Endodermal cell (in vitro differentiated cells): ENCODE measurements at places on chromosomes 11 and 22. TPM values are rescaled to one million over a fixed set of nuclear protein-coding genes. Genes with fewer than 3 reads are reported as not detected.

DNA sequence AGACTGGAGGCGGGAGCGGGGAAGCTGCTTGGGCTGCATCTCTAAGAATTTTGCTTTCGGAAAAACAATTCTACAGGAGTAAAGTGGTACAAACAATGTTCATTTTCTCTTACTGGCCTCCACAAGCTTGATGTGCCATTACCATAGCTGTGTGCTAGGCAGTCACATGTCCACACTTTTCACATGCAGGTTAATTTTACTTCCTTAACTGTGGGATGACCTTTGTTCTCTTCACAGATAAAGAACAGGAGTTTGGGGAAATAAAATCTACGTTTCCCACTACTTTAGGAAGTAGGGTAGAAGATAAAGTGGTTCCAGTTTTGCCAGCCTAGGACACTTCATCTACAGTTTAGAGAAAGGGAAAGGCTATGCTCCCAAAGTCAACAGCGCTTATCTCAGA, 327.2 kb upstream of the NARS2 start:
- no peaks in the 10 kb centered on the region for H3K27me3 ChIP-seq
- H3K4me1 ChIP-seq, result peaks cover 5% of the 10 kb centered on the region
- no peak for DNase-seq
- H3K4me3 ChIP-seq, result no peak overlapping the region
- no peak overlapping the region for H3K27ac ChIP-seq
- no peaks in the 10 kb centered on the region for H3K36me3 ChIP-seq

GRCh38 chr11:57639321-57640067, 10.2 kb downstream of the YPEL4 start:
- H3K27me3 ChIP-seq, result no peaks in the 10 kb centered on the region
- peaks cover 37% of the 10 kb centered on the region for H3K36me3 ChIP-seq
- peaks cover 7% of the 10 kb centered on the region for H3K4me1 ChIP-seq
- H3K27ac ChIP-seq, result peak overlapping the region; percentile 99
- DNase-seq, result peak; percentile 99

DNA sequence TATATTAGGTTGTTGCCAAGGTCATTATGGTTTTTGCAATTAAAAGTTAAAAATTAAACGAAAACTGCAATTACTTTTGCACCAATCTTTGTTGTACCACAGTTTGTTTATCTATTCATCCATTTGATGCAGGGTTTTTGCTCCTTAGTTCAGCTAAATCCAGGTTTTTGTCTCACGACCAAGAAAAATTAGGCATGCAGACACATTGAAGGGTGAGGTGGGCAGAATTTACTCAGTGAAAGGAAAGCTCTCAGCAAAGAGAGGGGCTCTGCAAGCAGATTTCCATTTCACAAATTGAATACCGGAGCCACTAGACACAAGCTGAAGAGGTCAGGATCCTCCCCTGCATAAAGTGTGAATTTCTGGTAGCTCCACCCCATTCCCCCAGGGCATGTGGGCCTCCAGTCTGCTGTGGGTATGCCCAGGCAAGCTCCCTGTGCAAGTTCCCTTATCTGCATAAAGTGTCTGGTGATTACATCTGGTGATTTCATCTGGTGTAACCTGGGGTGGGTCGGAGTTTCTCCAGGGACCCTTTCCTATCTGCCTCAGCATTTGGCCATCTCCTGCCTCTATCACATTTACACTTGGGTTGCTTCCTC, 33.3 kb downstream of the APOL6 start:
- H3K4me1 ChIP-seq, result no peaks in the 10 kb centered on the region
- no peak overlapping the region for H3K27ac ChIP-seq

- H3K36me3 ChIP-seq, result no peaks in the 10 kb centered on the region
- DNase-seq, result no peak
- no peak overlapping the region for H3K4me3 ChIP-seq
- H3K27ac ChIP-seq, result no peak overlapping the region
- H3K4me1 ChIP-seq, result peaks cover 7% of the 10 kb centered on the region
- H3K27me3 ChIP-seq, result no peaks in the 10 kb centered on the region
Observed at GRCh38 chr22:33404723-33405122, 346.5 kb upstream of the SYN3 start.

Gene FGF4
- 3.5 TPM in 2 replicates for total RNA-seq

GRCh38 chr11:60482361-60482760, 10.2 kb upstream of the MS4A12 start:
- no peaks in the 10 kb centered on the region for H3K4me1 ChIP-seq
- H3K36me3 ChIP-seq, result no peaks in the 10 kb centered on the region
- no peak overlapping the region for H3K4me3 ChIP-seq
- no peak overlapping the region for H3K27ac ChIP-seq
- no peaks in the 10 kb centered on the region for H3K27me3 ChIP-seq
- DNase-seq, result no peak

Gene PATE4
- not detected in 2 replicates for total RNA-seq

GRCh38 chr11:128103278-128103873, 484.0 kb downstream of the ETS1 start:
- H3K27me3 ChIP-seq, result no peaks in the 10 kb centered on the region
- no peak overlapping the region for H3K27ac ChIP-seq
- no peak for DNase-seq
- H3K4me1 ChIP-seq, result no peaks in the 10 kb centered on the region

Gene SPI1
- total RNA-seq, result not detected in 3 replicates

DNA sequence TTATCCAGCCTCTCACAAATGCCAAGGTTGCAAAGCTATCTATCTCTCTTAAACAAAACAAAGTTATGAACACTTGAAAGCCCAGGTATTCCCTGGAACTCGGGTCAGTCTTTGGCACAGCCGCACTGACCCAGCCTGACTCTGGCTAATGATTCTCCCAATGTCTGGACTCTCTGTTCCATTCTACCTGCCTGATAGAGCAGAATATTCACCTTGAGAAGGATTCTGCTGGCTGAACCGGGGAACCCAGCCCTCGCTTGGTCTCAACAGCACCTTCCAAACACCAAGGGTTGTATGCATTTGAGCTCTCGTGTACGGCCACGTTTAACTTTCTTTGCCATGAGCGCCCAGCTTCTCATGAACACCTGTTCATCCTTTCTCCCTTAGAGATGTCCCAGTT, 116.8 kb downstream of the ZBTB16 start:
- peaks cover 12% of the 10 kb centered on the region for H3K27me3 ChIP-seq
- H3K36me3 ChIP-seq, result no peaks in the 10 kb centered on the region
- no peak for DNase-seq
- no peaks in the 10 kb centered on the region for H3K4me1 ChIP-seq

GRCh38 chr11:28730889-28731288, 622.7 kb downstream of the METTL15 start:
- peaks cover 79% of the 10 kb centered on the region for H3K27me3 ChIP-seq
- no peak overlapping the region for H3K4me3 ChIP-seq
- no peak overlapping the region for H3K27ac ChIP-seq
- DNase-seq, result no peak

Gene OR8A1
- total RNA-seq, result 0.06 to 0.22 TPM in 2 of 3 replicates, not detected in the other

Gene EFCAB6
- 1.3 and 2.0 TPM in 2 replicates for total RNA-seq

GRCh38 chr11:44877571-44878497, 72.8 kb downstream of the TP53I11 start:
- no peaks in the 10 kb centered on the region for H3K27me3 ChIP-seq
- H3K4me3 ChIP-seq, result no peak overlapping the region
- peaks cover 14% of the 10 kb centered on the region for H3K4me1 ChIP-seq
- peak; percentile 80 for DNase-seq
- H3K36me3 ChIP-seq, result no peaks in the 10 kb centered on the region
- H3K27ac ChIP-seq, result peak overlapping the region; percentile 15

GRCh38 chr11:61092908-61093763, 9.2 kb upstream of the CD5 start:
- H3K4me3 ChIP-seq, result no peak overlapping the region
- H3K27me3 ChIP-seq, result no peaks in the 10 kb centered on the region
- no peaks in the 10 kb centered on the region for H3K4me1 ChIP-seq
- no peaks in the 10 kb centered on the region for H3K36me3 ChIP-seq
- peak; percentile 9 for DNase-seq
- H3K27ac ChIP-seq, result no peak overlapping the region

- H3K27ac ChIP-seq, result no peak overlapping the region
- H3K27me3 ChIP-seq, result no peaks in the 10 kb centered on the region
- DNase-seq, result no peak
- peaks cover 10% of the 10 kb centered on the region for H3K4me1 ChIP-seq
- H3K4me3 ChIP-seq, result no peak overlapping the region
Observed at GRCh38 chr22:29060931-29061330, 700 bp downstream of the C22orf31 start.

DNA sequence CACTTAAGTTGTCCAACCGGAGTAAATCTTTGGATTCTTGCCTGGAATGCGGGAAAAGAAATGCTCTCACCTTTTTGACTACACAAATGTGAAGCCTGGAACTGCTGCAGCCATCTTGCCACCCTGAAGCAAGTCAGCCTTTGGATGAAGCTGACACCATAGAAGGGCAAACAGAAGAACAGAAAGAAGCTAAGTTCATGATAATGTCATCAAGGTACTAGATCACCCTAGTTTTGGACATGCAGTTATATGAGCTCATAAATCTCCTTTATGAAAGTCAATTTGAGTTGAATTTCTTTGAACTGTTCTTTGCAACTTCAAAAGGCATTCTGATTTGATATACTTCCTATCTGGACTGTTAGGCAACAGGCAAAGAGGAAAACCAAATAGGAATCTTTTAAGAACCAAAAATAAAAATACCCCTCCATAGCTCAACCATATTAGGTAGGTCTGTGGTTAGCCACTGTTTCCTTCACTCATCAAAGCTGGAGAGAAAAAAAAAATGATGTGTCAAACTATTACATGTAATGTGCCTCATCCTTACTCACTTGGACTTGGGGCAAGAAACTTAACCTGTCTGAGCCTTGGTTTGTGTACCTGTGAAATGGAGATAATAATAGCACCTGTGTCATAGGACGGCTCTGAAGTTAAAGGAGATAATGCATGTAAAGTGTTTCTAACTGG, 91.9 kb downstream of the WT1 start:
- no peaks in the 10 kb centered on the region for H3K36me3 ChIP-seq
- no peak overlapping the region for H3K4me3 ChIP-seq
- H3K4me1 ChIP-seq, result no peaks in the 10 kb centered on the region
- no peak overlapping the region for H3K27ac ChIP-seq
- DNase-seq, result no peak

- peak; percentile 68 for DNase-seq
- H3K27ac ChIP-seq, result no peak overlapping the region
- no peaks in the 10 kb centered on the region for H3K36me3 ChIP-seq
- no peaks in the 10 kb centered on the region for H3K27me3 ChIP-seq
- peaks cover 4% of the 10 kb centered on the region for H3K4me1 ChIP-seq
Observed at GRCh38 chr22:25148149-25148691, 51.4 kb upstream of the CRYBB3 start.

DNA sequence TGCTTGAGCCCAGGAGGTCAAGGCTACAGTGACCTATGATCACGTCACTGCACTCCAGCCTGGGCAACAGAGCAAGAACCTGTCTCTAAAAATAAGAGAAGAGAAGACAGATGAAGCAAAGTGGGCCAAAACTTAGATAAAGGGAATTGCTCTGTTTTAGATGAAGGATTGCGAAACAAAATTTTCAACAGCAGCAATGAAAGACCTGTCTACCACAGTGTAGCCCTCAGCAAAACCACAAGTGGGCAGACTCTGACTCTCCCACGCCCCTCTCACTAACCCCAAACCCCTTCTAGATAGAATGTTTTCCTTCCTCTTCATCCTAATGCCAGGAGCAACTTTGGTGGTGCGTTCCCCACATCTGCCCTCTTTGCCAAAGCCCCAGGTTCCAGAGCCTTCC, 105.6 kb upstream of the ALDH3B2 start:
- no peak overlapping the region for H3K27ac ChIP-seq
- H3K4me3 ChIP-seq, result no peak overlapping the region
- H3K4me1 ChIP-seq, result no peaks in the 10 kb centered on the region
- no peaks in the 10 kb centered on the region for H3K36me3 ChIP-seq

Gene CSNK2A3
- total RNA-seq, result 0.81 and 2.1 TPM in 2 replicates

Gene TNNT3
- total RNA-seq, result not detected in 2 replicates

GRCh38 chr11:46686886-46687795, 13.3 kb downstream of the ARHGAP1 start:
- no peaks in the 10 kb centered on the region for H3K4me1 ChIP-seq
- DNase-seq, result no peak
- peaks cover 25% of the 10 kb centered on the region for H3K36me3 ChIP-seq
- no peak overlapping the region for H3K4me3 ChIP-seq
- H3K27ac ChIP-seq, result no peak overlapping the region
- no peaks in the 10 kb centered on the region for H3K27me3 ChIP-seq

Gene OSM
- not detected in 3 replicates for total RNA-seq

GRCh38 chr11:125945011-125945796, 640 bp upstream of the VSIG10L2 start:
- no peaks in the 10 kb centered on the region for H3K36me3 ChIP-seq
- H3K27ac ChIP-seq, result no peak overlapping the region
- H3K4me1 ChIP-seq, result no peaks in the 10 kb centered on the region
- H3K4me3 ChIP-seq, result no peak overlapping the region
- peaks cover 8% of the 10 kb centered on the region for H3K27me3 ChIP-seq
- DNase-seq, result no peak

Gene ARHGAP20
- 0.11 and 0.15 TPM in 2 replicates for total RNA-seq

DNA sequence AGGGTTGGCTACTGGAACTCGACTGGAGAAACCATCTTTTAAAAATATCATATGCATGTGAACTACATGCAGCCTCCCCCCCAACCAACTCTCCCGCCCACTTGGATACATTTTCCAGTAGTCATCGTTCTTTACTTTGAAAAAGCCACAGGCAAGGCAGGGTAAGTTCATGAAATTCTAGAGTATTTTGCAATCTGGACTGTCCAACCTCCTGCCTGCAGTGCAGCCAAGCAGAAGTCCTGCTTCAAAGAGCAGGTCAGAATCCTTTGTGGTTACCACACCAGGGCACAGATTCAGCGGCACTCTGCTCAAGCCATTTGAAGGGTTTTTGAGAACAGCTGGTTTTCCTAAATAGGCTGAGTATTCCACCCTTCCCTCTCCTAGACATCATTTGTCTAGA, 12.1 kb downstream of the ELF5 start:
- no peak overlapping the region for H3K27ac ChIP-seq
- H3K27me3 ChIP-seq, result no peaks in the 10 kb centered on the region
- no peak for DNase-seq
- H3K36me3 ChIP-seq, result no peaks in the 10 kb centered on the region

DNA sequence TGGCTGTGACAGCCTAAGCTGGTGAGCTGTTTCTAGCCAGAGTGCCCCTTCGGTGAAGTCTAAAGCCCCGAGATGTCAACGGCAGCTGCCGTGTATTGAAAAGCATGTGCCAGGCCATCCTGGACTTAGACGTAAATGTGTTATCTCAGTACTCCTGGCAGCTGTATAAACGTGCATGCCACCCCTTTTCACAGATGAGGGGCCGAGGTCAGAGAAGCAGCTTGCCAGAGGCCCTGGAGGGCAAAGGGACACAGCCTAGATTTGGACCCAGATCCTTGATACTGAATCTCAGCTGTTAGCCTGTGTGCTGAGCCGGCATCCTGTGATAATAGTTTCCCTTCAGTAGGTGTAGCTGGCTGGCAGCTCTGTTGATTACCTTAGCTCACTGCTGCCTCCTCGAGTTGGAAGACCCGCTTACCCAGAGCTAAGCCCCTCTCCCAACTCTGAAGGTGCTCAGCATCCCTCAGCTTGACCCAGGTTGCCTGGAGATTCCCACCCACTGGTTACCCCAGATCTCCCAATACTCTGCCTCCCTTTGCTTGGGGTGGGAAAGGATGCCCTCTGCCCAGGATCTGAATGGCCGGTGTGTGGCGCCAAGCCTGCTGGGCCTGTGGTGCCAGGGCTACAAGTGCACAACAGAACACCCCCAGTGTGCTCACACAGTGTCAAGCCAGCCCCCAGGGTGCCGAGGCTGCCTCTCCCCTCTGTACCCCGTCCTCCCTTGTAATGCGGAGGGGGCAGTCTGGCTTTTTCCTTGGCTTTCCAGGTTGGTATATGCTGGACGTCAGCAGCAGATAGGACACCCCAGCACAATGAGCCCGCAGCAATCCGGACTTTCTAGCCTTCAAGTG, 59.8 kb upstream of the WNT7B start:
- peak overlapping the region; percentile 8 for H3K27ac ChIP-seq
- H3K36me3 ChIP-seq, result no peaks in the 10 kb centered on the region
- H3K27me3 ChIP-seq, result no peaks in the 10 kb centered on the region
